ENCODE measurements at places on chromosomes 2 and 18.

DNA sequence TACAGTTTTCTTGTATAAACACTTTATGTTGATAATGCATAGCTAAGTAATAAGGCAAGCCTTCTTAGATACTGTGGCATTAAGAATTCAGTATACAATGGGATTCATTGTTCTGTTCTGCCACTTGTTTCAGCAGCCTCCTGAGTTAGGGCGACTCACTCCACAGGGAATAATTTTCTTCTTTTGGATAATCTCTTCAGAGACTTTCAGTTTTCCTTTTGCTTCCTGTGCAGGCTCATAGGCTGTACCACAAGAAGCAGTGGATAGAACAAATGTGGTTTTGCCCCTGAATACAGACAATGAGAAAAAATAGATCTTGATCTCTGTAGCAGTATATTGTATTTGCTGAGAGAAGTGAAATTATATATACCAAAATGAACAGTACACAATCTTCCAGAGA, 298.0 kb downstream of the ZNF407 start:
- DNase-seq, result no peak

DNA sequence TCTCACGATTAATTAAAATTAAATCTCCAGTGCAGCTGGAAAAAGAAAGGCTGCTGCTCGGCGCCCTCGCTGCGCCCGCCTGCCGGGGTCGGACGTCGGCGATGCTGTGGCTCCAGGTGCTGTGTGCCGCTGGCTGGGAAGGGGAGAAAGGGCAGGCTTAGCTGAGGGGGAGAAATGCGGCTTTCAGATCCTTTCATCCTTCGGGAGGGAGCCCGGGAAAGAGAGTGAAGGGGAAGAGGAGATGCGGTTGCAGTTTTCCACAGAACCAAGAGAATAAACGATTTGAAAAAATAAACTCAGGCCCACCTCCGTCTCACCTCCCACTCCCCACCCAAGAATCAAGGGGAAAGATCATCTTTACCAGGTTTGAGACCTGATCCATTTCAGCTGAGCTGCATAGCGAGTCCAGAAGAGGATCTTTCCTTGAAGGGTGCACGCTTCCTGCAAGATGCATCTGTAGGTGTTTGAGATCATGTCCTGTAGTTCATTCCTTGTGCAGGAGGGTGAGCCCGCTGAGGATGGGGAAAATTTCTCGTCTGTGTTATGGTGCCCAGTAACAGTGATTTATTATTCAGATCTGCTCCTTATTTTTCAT, 495 bp downstream of the TMEM169 start:
- no peak for DNase-seq

DNA sequence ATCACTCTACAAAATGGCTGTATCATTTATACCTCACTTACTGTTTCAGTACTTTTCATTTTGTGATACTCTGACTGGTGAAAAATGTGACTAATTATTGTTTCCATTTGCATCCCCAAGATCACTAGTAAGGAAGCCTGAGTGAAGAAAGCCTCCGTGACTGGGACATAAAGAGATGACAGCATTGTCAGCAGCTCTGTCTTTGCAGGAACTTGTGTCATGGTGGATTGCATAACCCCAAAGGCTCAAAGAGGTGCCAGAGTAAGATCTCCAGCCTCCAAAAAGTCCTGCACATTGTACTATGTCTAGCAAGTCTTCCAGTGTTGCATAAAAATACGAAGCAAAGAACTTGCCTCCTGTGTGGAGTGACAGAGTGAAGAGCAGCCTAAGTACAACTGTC, 187.5 kb upstream of the CRIM1 start:
- DNase-seq, result no peak

- DNase-seq, result no peak
Observed at GRCh38 chr2:134225841-134226240, 28.0 kb upstream of the MGAT5 start.

Measured in stimulated activated naive B cell treated with anti-CD40 and anti-IgM and Interleukin-4, amounts not matched to agents 10 μg/mL and 1 μg/mL and 100 μg/mL, for 72 hours (primary cell).